ENCODE measurements at places on chromosomes 4 and X.

GRCh38 chrX:55867181-55867651 lies 149.7 kb downstream of the RRAGB start:
- no peak for DNase-seq
- H3K36me3 ChIP-seq: no peaks in the 10 kb centered on the region
- no peak overlapping the region for H3K4me3 ChIP-seq
- no peaks in the 10 kb centered on the region for H3K4me1 ChIP-seq
- no peak overlapping the region for H3K27ac ChIP-seq

- no peaks in the 10 kb centered on the region for H3K27me3 ChIP-seq
- H3K27ac ChIP-seq: no peak overlapping the region
- H3K4me3 ChIP-seq: no peak overlapping the region
- H3K36me3 ChIP-seq: no peaks in the 10 kb centered on the region
- H3K4me1 ChIP-seq: no peaks in the 10 kb centered on the region
Observed at GRCh38 chr4:140866492-140867005, 110.4 kb upstream of the TBC1D9 start.

GRCh38 chr4:76233083-76233482 lies 18.4 kb upstream of the FAM47E start:
- no peaks in the 10 kb centered on the region for H3K27me3 ChIP-seq
- H3K4me3 ChIP-seq: peak overlapping the region; percentile 91
- no peak for DNase-seq
- peaks cover 17% of the 10 kb centered on the region for H3K4me1 ChIP-seq
- peaks cover 33% of the 10 kb centered on the region for H3K36me3 ChIP-seq
- H3K27ac ChIP-seq: no peak overlapping the region

GRCh38 chrX:71919431-71919830 lies 8.8 kb downstream of the NHSL2 start:
- no peak for DNase-seq
- no peaks in the 10 kb centered on the region for H3K36me3 ChIP-seq
- H3K4me1 ChIP-seq: no peaks in the 10 kb centered on the region
- no peak overlapping the region for H3K27ac ChIP-seq

GRCh38 chrX:133670383-133670782 lies 255.1 kb upstream of the GPC4 start:
- H3K36me3 ChIP-seq: no peaks in the 10 kb centered on the region
- no peaks in the 10 kb centered on the region for H3K27me3 ChIP-seq
- peak; percentile 12 for DNase-seq
- no peaks in the 10 kb centered on the region for H3K4me1 ChIP-seq

GRCh38 chr4:8185930-8186329 lies 13.2 kb upstream of the SH3TC1 start:
- H3K27me3 ChIP-seq: no peaks in the 10 kb centered on the region
- H3K27ac ChIP-seq: no peak overlapping the region

- H3K27me3 ChIP-seq: no peaks in the 10 kb centered on the region
- H3K36me3 ChIP-seq: no peaks in the 10 kb centered on the region
- no peak for DNase-seq
- peak overlapping the region; percentile 100 for H3K27ac ChIP-seq
- peaks cover 100% of the 10 kb centered on the region for H3K4me1 ChIP-seq
- no peak overlapping the region for H3K4me3 ChIP-seq
Observed at GRCh38 chr4:30863021-30863420, 142.9 kb downstream of the PCDH7 start.
